ENCODE measurements at places on chromosomes 13 and 19.
A peak's percentile ranks its signal among the peaks of the same experiment; 100 is the strongest.

- no peak for DNase-seq
Observed at GRCh38 chr13:51148223-51148951, 37.3 kb upstream of the C13orf42 start.

DNA sequence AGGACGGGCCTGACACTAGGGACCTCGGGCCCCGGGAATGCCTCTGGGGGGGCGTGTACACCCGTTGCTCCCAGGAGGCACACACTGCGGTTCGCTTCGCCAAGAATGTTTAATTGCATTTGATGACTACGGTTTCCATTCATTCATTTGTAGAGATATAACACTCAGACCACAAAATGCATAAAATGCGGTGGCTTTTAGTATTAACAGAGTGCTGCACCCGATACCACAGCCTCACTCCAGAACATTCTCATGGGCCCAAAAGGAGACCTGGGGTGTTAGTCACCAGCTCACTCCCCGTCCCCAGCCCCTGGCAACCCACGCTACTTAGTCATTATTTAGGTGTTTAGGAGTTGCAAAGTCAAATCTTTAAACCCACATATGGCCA, 21.8 kb downstream of the HCN2 start:
- DNase-seq, result peak; percentile 24

DNA sequence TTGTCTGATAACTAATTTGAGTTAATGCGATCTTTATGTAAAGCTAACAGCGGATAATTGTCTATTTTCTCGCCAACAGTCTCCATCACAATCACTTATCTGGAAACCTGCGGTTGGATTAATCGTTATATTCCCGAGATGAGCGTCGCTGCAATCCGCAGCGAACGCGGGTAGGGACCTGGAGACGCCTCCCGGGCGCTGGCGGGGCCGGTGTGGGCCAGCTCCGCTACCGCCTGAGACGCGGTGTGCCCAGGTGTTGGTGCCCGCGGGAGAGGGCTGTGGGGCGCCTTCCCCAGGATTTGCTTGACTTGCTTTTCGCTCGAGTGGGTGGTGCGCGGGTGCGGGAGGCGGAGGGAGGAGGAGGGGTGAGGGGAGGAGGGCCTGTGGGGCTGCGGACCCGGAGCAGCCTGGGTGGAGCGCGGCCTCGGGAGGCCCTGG, 38.3 kb downstream of the SOX1 start:
- no peak for DNase-seq

DNA sequence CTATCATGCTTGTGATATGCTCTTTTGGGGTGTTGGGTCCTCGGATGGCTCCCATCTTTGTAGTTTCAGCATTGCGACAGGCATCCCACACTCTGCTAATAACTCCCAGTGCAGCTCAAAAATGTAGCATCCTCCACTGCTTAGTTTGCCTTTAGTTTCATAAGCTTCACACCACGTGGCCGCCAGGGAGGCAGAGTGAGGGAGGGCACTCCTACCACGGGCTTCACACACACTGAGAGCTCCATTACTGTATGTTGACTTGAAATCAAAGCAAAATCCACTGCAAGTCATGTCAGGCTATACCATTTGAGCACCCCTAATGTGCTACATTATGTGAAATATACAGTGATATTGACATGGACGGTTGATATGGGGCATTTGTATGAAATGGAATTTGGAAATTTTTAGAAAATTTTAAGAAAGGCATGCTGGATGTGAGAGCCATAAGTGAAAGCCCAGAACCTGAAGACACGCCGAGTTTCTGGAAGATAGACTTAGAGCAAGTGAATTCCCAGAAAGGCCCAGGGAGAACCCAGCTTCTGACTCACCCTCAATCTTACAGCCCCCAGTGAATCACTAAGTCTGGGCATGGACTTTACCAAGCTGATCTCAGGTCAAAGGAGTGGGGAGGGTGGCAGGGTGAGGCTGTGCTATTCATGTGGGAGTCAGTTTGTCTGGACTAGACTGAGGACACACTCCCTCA, 94.1 kb downstream of the HSPH1 start:
- DNase-seq, result peak; percentile 15

DNA sequence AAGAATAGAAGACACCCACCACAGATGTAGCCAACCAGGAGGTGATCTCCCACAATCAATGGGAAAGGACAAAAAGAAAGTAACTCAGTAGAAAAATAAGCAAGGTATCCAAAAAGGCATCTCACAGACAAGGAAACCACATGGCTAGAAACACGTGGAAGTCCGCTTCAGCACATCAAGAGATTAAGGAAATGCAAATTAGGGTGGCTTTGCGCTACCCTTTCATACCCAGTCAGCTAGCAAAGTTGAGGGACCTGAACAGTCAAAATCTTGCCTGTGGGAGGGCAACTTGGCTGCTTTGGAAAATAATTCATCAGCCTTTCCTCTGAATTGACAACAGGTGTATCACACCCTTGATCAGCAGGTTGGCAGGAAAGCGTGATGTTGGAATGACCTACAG, 11.6 kb upstream of the UQCR11 start:
- DNase-seq, result no peak

DNA sequence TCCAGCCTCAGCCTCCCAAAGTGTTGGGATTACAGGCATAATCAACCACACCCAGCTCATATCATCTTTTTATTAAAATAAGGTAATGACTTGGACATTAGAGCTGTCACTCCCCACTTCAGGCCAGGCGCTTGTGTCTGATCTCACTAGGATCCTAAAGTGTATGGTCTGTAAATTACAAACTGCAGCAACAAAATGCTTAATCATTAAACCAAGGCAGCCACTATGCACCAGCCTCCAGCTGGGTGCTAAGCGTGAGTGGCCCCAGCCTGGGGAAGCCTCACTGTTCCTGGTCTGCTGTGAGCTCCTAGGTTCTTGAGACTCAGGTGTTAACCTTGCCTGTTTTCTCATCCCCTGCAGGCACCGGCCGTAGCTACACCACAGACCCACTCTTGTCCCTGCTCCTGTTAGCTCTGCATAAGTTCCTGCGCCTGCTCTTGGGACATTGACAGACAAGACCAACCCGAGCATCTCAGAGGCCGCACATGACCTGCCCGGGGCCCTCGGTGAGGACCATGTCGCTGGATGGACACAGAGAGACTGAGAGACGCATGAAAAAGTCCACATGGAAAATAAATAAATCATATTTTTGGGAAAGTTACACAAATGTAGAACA, 37.8 kb downstream of the VSTM2B start:
- DNase-seq, result no peak

- no peak for DNase-seq
Observed at GRCh38 chr13:43760257-43760656, 26.5 kb downstream of the ENOX1 start.

DNA sequence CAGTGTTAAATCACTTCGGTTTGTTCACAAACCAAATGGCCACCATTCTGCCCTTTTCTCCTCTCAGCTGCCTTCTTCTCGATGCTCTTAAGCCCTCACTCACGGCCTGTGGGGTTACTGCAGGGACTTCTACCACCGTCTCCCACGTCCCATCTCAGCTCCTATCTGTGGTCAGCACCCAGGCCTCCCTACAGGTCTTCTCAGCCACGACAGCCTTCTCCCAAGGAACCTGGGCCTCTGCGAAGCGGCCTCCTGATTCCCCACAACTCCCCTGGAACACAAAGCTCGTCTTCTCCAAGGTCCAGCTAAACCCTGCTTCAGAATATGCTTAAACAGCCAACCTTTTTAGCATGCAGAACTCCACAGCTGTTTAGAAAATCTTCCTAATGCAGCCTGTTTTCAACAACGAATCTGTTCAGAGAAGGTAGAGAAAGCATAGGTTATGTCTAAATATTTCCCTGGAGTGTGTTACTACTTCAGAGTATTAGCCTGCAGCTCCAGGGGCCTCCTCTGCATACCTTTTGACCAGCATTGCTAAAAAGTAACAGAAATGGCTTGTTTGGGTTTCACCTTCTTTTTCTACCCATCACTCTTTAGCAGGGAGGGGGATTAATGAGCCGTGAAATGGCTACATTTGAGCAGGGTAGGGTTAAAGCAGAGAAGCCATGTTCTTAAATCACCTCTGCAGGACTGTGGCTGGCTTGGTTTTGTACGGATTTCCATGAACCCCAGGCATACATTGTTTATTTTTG, 104.0 kb downstream of the COL4A2 start:
- peak; percentile 60 for DNase-seq

GRCh38 chr13:79307866-79308298, 98.2 kb downstream of the RBM26 start:
- DNase-seq, result no peak

- DNase-seq, result peak; percentile 94
Observed at GRCh38 chr19:46975925-46976782, 43.5 kb upstream of the NPAS1 start.

DNA sequence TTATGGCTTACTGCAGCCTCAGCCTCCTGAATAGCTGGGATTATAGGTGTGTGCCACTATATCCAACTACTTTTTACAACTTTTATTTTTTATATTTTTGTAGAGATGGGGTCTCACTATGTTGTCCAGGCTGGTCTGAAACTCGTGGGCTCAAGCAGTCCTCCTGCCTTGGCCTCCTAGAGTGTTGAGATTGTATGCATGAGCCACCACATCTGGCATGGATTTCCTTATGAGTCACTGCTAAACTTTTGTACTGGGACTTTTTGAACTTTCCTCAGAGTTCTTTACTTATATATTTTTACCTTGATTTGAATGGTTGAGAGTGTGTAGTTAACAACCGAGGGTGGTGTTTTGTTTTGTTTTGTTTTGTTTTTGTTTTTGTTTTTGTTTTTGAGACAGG, 33.4 kb downstream of the DNAJC3 start:
- no peak for DNase-seq

- DNase-seq, result no peak
Observed at GRCh38 chr13:42602906-42603305, 29.0 kb downstream of the TNFSF11 start.

- peak; percentile 94 for DNase-seq
Observed at GRCh38 chr19:57279418-57280164, 694 bp upstream of the ZNF460 start.

GRCh38 chr13:43567608-43568007, 219.2 kb downstream of the ENOX1 start:
- DNase-seq, result no peak

GRCh38 chr19:703651-704446, 4.9 kb upstream of the PALM start:
- no peak for DNase-seq

DNA sequence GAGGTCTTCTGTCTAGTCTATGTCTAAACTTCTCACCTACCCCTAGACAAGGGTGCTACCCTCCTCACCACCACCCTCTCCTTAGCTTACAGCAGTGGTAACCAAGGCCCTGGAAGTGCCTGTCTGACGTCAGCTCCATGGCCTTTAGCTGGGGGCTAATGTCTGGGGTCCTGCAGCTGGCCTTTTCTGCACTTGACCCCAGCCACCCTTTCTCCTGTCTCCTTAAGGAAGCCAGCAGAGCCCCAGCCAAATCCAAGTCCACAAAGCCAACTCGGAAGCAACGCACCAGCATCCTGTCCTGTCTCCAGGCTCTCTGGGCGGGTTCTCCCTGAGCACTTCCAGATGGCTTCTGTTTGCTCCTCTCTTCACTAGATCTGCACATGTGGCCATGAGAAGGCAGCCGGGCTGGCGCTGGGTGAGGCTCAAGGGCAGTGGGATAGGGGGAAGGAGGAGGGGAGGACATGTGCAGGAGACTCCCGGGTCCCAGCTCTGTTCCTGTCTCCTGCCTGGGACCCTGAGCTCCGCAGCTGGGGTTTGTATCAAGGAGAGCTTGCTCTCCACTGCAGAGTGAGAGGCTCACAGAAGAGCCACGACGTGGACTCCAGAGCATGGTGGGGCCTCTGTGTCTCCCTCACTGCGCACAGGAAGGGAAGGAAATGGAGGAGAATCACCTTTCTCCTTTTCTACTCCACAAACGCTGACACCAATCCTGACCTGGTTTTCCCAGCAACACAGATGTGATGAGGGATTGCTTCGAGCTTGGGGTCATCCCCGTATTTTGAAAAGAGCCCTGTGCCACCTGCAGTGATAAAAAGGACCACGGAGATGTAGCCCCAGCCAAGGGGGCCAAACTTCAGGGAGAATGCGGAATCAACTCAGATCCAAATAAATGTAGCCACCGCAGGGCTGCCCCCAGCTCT, 204.2 kb downstream of the USP12 start:
- DNase-seq, result no peak

DNA sequence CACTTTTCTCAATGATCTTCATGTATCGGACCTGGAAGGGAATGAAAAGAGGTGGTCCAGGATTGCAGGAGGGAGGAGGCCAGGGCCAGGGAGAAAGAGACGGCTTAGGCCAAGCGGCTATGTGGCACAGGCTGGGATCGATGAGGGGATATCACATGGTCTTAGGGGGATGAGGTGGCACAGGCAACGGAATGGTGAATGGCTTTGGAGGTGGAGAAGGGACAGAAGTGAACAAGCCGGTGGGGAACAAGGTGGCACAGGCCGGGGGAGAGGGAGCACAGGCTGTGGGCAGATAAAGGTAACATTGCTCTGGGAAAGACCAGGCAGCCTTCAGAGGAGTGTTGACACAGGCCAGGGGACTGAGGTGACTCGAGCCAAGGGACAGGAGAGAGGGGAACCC, 5.7 kb upstream of the CDKN2D start:
- DNase-seq, result no peak

GRCh38 chr13:81304121-81304659, 963.3 kb upstream of the SPRY2 start:
- DNase-seq, result no peak

DNA sequence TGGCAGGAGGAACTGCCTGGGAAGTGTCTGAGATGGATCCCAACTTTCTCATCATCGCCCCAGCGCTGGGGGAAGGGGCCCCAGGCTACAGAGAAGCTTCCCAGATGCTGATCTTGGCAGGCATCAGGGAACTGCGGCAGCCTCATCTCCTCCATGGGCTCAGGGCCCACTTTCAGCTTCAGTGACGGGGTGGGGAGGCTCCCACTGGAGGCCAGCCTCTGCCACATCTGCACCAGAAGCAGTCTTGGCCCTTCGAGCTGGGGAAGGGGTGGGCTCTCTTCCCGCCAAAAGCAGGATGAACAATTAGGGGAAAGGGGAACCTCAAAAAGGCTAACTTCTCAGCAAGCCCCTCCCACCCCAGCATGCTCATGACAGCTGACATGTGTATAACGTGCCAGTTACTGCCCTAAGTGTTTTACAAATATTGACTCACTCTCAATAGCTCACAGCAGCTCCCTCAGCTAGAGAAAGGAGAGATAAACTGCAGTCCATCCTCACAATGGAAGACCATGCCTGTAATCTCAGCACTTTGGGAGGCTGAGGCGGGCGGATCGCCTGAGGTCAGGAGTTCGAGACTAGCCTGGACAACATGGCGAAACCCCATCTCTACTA, 7.1 kb upstream of the S1PR2 start:
- no peak for DNase-seq

DNA sequence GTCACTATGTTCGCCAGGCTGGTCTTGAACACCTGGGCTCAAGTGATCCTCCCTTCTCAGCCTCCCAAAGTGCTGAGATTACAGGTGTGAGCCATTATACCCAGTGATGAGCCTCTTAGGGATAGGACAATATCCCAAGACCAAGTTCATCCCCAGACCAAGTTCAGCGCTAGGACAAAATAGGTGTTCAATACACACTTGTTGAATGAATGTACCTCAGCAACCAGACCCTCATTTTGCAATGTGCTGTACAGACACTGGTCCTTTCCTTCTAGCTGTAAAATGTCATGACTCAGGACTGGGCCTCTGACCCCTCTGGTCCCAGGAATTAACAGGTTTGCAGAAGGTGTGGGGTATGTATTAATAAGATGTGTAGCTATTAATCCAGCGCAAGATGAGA, 246.0 kb downstream of the TSHZ3 start:
- no peak for DNase-seq

GRCh38 chr13:76735641-76736040, 150.6 kb downstream of the KCTD12 start:
- no peak for DNase-seq
